ENCODE measurements at places on chromosomes 5 and 9.

DNA sequence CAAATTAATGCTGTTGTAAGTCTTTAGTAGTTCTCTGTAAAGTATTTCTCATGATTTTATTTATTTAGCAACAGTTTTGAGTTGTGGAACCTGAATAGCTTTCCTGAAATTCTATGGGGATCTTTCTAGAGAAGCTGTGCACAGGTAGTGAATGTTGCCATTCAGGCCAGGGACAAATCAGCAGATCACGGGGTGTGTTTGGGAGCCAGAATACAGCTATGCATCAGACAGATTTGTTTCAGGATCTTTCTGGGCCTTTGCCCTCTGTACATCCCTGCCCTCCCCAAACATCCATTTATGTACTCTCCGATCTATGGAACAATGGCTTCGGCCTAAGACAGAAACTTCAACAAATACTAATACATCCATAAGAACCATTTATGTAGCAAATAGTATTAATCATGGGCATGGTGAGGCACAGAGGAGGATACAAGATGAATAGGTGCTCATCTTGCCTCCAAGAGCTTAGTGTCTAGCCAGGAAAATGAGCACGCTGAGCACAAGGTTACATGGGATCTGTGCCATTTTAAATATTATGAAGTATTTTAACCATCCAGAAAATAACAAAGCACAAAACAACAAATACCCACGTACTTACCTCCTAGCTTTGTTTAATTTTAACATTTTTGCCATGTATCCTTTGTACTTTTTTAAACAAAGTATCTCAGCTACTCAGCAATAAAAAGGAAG, 13.1 kb downstream of the ARHGEF37 start:
- DNase-seq, result no peak

DNA sequence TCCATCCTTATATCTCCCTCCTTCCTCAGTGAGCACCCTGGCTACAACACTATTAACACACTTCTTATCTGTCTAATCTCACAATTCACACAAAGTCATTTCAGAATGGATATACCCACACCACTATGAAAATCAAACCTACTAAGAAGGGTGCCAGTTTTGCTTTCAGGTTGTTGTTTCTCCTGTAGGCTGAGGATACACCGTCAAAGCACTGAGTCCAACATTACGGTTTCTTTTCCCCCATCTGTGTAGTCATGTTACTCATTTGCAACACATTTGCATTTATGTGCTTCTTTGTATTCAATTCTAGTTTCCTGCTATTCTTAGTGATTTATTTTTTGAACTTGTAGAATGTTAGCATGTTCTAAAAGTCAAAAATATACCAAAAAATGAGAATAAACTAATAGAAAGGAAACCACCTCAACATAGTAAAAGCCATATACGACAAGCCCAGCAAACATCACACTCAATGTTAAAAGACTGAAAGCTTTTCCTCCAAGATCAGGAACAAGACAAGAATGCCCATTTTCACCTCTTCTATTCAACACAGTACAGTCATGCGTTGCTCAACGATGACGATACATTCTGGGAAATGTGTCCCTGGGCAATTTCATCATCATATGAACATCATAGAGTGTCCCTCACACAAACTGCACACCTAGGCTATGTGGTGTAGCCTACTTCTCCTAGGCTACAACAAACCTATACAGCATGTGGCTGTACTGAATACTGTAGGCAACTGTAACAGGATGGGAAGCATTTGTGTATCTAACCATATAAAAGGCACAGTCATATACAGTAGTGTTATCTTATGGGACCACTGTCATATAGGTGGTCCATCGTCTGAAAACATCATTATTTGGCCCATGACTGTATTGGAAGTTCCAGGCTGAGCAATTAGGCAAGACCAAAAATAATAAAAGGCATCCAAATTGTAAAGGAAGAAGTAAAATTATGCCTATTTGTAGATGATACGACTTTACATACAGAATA, 6.3 kb downstream of the ROR2 start:
- DNase-seq, result no peak

DNA sequence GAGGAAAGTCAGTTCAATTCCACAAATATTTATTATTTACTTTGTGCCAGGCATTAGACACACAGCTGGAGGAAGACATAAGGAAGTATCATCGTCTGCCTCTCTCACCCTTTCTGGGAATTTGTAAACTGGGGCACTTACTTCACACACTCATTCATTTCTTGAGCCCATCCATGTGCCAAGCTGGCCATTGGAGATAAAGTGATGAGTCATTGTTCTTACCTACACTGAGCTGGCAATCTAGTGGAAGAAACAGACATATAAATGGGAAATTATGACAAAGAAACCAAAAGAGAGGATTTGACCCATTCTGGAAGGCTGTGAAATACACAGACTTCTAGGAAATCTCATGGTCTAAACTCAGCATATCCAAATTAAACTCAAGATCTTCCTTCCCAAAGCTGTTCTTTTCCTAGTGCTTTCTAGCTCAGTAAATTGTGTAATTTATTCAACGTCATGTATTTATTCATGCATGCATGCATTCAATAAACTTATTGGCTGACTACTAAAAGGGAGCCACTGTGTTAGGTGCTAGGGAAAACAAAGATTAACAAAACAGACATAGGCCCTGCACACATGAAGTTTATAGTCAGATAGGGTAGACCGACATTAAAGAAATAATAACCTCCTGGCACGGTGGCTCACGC, 65.3 kb downstream of the SH3RF2 start:
- no peak for DNase-seq

- DNase-seq, result no peak
Observed at GRCh38 chr9:5428794-5429528, 8.8 kb downstream of the PLGRKT start.

DNA sequence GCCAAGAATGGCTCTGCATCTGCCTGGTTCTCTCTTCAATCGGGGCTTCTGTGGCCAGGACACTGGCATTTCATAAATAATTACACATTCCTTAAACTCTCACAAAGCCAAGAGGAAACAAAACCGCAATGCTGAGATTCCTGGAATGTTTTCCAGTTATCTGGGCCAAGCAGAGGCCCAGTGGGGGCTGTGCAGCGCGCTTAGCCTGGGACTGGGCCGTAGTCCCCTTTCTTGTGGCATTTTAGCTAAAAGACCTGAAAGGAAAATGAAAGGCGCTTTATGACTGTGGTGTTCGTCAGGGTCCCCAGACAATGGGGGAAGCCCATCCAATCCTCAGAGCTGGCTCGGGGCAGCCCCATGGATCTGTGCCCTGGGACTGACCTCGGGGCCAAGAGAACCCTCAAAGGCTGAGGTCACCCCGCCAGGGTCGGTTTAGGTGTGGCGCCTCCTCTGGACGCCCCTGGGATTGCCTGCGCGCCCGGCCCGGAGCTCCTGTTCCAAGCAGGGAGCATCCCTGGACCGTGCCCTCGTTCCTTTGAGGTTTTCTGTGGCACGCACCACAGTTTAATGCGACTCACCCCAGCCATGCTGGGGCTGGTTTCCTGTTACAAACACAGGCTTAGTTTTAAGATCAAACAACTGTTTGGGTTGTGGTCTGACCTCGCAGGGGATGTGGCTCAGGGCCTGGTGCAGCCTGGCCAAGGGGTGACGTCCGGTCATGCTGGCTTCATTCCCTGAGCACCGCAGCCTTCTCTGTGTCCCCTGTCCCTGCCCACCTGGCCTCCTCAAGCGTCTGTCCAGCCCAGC, 51.5 kb upstream of the NKD2 start:
- DNase-seq, result no peak

DNA sequence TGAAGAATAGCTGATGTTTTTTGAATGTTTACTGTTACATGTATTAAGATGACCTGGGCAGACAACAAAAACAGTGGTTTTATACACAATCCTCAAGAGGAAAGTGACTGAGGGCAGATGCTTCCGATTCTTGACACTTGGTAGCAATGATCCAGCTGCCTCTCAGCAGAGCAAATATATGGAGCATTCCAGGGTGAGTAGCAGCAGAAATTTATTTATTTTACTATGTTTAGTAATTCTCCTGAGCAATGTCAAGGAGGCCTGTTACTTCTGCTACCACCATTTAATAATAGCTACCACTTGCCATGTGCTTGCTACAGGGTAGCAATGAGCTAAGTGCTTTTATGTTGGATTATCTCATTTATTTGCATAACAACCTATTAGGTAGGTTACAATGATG, 69.1 kb upstream of the NR3C1 start:
- no peak for DNase-seq

DNA sequence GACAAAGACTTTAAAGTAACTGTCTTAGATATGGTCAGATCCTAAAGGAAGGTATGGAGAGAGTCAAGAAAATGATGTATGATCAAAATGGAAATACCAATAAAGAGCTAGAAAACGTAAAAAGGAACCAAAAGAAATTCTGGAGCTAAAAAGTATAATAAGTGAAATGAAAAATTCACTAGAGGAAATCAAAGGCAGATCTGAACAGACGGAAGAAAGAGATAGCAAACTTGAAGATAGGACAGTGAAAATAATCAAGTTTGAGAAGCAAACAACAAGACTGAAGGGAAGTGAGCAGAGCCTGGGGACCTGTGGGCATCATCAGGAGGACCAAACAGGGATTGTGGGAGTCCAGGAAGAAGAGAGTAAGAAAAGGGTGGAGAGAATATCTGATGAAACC, 115.4 kb downstream of the EHMT1 start:
- DNase-seq, result no peak

DNA sequence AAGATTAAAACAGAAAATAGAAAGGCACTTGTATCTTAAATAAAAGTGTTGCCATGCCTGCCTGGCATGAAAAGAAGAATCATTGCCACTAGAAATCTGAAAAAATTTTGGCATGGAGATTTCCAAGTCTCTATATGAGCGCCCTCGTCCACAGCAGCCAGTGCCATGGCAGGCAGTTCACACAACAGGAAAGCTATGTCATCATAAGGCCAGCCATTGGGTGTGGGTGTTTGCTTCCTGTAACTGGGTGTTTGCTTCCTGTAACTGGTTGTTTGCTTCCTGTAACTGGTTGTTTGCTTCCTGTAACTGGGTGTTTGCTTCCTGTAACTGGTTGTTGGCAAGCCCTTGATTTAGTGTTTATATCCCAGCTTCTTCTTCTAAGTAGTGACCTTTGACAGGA, 446.7 kb downstream of the IRX1 start:
- no peak for DNase-seq

All from HuH-7 (cell line).